ENCODE measurements at places on chromosomes 11 and 22.

DNA sequence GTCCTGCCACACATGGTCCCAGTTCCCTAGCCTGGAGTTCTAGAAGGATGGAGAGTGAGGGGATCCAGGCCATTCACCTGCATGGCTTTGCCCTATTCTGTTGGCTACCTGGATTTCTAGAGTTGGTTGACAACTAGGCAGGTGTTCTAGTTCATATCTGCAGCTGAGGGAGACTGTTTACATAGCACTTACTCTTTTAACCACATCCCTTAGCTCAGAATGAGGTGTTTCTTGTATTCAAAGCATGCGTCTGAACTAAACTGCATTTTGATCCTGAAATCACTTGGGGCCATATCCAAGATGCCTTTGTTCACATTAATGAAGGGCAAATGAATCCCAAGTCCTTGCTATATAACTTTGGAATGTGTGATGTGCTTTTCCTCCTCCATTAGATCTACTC lies 60.9 kb downstream of the SYT13 start:
- DNase-seq, result no peak

- DNase-seq, result peak; percentile 15
Observed at GRCh38 chr11:8384199-8384821, 120.6 kb upstream of the LMO1 start.

DNA sequence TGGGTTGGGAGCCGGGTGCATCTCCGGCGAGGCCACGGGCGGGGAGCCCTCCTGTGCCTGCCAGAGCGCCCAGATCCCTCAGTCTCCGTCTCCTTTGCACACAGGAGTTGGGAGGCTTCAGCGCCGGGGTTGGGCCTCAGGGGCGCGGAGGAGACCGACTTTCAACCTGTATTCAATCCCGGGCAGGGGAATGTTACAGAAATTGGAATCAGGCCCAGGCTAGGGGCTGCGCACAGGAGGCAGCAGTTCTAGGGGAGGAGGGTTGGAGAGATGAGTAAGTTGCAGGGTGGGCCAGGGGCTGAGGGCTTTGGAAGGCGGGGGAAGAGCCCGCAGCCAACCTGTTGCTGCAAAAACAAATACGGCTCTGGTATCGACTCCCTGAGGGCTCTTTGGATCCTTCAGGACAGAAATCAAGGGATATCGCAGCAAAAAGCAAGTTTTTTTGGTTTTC lies 640 bp upstream of the KCNA4 start:
- no peak for DNase-seq

DNA sequence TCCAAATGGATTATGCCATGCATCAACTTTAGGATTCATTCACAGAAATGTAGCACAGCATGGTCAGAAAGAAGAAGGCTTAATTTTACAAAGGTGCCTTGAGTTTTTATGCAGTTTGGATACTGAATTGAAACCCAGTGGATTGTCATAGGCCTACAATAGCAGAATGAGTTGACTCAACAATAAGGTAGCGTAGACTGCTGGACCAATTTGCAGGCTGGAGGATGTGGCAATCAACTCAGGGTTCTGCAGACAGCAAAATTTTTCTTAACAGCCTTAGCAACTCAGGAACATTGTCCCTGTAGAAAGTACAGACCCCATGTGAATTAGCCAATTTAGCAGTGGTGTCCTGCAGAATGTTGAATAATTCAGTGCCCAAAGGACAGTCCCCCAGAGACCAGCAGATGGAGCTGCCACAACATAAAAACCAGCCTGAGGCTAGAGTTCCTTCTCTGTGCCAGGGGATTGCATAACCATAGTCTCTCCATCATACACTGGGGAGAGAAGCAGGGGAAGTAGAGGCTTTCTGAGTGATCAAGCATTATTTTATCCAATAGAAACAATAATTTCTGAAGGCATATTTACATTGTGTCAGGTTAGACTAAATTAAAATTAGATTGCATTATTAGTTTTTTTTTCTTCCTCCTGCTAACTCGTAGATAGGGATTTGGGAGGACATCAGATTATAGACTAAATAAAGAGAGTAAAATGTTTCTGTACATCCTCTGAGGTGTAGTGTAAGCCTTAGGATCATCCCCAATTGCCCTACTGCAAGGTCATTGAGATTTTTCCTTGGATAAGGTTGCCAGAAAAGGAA lies 20.3 kb upstream of the MRPL17 start:
- DNase-seq, result peak; percentile 15

DNA sequence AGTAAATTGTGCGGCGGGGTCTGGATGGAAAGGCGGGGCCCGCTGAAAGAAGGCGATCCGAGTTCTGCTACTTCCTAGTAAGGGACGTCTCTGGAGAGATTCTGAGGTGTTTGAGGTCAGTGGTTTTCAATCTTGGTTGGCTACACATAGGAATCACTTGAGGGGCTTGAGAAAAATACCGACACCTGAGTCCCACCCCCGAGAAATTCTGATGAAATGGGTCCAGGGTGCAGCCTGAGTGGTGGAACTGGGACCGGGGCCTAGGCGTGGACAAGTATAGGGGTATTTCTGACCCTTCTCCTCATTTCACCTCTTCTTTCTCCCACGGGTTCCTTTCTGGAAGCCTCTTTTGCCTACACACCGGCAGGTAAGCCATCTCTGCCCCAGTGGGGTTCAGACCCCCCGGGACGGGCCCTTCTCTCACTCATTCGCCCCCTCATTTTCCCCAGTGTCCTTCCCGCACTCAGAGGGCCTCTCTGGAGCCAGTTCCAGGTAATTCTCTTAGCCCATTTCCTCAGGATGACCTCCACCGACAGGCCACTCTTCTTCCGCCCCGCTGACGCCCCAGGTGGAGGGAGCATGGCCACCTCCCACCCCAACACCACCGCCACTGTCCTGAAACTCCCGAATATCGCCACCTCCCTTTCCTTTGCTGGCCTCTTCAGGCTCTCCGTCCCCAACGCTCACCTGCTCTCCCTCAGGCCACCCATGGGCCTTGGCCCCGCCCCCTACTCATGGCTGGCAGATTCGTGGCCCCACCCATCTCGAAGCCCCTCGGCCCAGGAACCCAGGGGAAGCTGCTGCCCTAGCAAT lies 11.8 kb downstream of the ROBO3 start:
- DNase-seq, result no peak

- no peak for DNase-seq
Observed at GRCh38 chr22:31920306-31920705, 24.0 kb upstream of the YWHAH start.

DNA sequence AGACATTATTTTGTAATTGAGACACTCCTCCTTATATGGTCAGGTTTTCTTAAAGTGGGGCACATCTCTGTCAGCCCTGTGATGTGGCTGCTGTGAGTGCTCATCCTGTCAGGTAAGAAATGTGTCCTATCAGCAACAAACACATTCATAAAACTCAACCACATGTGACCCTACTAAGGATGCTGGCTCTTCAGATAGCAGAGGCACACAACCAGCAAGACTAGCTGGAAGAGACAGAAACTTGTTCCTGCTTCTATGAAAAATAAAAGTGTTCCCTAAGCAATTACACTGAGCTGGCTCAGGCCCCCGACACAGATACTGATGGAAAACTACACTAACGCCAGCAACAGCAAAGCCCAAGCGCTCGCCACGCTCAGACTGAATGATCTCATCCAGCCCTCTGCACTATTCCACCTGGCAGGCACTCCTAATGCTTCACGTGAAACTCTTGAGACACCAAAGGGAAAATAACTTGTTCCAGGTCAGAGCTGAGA lies 49.8 kb upstream of the CYP2D6 start:
- DNase-seq, result no peak

DNA sequence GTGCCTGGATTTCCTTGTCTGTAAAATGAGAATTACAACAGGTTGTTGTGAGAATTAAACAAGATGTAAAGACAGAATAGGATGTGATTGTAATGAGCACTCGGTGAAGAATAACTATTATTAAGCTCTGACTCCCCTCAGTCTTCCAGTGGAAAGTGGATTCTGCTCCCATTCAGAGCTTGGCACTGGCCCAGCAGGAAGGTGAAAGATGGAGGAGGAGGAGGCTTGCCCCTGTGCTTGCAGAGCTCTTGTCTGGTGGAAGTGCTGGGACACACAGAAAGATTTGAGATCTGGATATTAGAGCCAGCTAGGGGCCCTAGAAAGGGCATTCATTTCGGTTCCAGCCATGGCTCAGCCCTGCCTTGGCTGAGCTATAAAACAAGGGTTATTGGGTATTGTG lies 28.2 kb downstream of the PHLDB1 start:
- DNase-seq, result no peak

DNA sequence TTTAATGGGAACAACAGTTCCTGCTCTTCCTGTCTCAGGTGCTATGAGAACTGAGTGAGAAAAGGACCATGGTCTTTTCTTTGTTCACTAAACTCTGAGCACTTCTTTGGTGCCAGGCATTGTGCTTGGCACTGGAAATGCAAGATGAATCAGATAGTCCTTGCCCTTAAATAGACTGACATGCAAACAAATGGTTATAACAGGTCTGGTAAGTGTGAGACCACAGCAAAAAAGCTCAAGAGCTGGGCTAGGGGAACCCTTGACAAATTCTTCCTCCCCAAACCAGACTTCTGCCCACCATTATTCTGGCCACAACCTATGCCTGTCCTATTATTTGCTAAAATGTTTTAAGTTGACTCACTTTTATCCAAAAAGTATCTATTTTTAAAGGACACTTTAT lies 5.1 kb downstream of the SLC43A3 start:
- DNase-seq, result no peak

DNA sequence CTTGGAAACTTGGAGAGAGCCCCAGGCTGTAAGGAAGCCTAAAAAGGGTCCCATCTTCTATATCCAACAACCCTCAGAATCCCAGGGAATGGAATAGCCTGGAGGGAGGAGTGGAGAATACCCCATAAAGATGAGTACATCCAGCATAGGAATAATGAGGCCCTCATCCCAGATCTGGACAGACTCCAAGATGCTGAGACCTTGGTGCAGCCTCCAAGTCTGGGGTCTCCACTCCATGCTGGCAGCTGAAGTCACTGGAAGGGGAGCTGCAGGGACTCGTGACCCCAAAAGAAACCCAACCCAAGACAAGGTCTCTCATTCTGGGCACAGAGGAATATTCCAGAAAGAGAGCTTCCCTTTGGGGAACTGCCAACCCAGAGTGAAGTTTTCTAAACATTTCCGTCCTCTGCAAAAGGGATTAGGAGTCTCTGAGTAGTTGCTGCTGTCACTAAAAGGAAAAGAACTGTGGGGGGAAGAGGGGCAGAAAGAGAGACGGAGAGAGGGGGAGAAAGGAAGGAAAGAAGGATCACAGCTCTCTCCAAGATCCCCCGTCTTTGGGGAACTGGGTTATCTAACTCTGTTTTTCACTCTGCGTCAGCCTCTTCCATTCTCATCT lies 589 bp downstream of the SCGB1A1 start:
- no peak for DNase-seq

- no peak for DNase-seq
Observed at GRCh38 chr11:64342869-64343745, 3.1 kb downstream of the CCDC88B start.

DNA sequence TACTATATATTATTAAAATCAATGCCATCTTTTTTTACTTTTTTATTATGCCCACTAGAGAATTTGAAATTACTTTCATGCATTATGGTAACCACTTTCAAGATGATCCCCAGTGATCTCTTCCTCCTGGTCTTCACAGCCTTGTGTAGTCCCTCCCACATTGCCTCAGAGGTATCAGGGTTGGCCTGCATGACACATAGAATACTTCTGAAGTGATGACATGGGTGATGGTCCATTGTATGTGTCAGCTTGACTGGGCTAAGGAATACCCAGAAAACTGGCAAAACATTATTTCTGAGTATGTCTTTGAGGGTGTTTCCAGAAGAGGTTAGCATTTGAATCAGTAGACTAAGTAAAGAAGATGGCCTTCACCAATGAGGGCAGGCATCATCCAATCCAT lies 14.2 kb upstream of the ISX start:
- no peak for DNase-seq

DNA sequence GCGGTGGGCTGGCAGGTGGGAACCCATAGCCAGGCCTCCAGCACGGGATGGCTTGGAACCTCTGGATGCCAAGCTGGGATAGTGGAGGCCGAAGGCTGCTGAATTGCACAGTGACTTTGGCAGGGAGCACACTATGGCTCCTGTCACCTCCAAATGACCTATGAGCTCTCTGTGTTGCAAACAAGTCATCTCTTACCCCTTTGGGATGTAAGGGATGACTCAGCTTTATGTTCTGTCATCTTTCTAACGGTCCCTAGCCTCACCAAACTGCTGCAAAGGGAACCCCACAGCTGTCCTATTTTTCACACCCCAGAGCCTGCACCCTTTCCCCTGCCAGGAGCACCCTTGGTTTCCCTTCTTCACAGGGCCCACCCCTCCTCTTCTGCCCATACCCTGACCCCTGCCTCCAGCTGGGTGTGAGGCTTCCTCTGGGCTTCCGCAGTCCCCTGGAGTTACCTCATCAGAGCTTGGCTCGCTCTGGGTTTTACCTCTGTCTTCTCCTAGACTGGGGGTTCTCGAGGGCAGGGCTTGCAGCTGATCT lies 2.7 kb upstream of the SCUBE1 start:
- no peak for DNase-seq

- no peak for DNase-seq
Observed at GRCh38 chr11:60762851-60763691, 6.4 kb downstream of the MS4A15 start.

- DNase-seq, result no peak
Observed at GRCh38 chr22:23404689-23405365, 175.3 kb downstream of the IGLL1 start.

Data from iPS DF 19.7 (cell line).